CD4-positive, alpha-beta T cell treated with Interleukin-2 at 100 ng/mL for 4 hours (primary cell): ENCODE measurements at places on chromosomes 5 and 9.

GRCh38 chr9:76603448-76603895 is 144.5 kb downstream of the GCNT1 start:
- DNase-seq: no peak

- DNase-seq: peak; percentile 67
Observed at GRCh38 chr5:154179846-154180710, 10.5 kb upstream of the GALNT10 start.

DNA sequence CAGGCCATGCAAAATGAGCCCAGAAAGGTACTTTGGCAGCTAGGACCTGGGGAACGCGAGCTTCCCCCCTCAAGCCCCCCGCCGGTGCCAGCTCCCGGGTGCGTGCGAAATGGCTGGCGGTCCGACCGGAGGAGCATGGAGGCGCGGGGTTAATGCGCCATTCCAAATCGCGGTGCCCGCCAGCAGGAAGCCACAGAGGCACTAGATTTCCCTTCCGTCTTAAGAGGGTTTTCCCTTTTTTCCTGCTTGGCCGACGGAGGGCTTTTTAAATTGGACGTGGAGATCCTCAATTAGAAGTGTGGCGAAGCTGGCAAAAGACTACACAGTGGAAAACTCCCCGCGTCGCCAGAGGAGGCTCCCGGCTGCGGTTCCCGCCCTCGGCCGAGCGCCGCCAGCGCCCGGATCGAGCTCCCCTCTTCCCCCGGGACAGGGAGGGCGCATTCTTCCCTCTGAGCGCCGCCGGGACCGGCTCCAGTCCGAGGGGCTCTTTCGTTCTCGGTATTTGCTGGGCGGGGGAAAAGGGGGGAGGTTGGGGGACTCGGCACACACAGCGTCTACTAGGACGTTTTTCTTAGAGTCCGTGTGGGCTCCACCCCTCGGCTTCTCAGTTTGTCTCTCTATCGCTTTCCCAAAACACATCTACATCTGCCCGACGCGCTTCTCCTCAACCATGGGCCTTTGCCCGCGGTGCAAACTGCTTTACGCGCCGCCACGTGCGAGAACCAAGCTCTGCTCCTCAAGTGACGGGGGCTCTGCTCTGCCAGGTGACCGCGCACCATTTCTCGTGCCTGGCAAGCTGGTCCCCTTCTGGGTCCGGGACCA is 3.0 kb downstream of the GDNF start:
- no peak for DNase-seq

GRCh38 chr9:124908098-124908497 is 32.8 kb downstream of the GOLGA1 start:
- DNase-seq: no peak

- DNase-seq: no peak
Observed at GRCh38 chr5:133292300-133292699, 240.5 kb downstream of the HSPA4 start.

DNA sequence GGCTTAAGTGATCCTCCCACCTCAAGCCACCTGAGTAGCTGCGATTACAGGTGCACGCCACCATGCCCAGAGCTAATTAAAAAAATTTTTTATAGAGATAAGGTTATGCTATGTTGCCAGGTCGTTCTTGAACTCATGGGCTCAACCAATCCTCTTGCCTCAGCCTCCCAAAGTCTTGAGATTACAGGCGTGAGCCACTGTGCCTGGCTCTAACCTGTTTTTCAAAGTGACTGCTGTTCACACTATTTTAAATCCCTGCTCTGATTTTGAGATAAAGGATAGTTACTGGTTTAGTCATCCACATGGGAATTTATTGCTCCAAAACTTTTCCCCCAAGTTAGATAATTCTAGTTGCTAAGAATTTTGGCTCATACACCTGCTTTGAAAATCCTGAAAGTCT is 48.2 kb upstream of the MTMR12 start:
- no peak for DNase-seq

DNA sequence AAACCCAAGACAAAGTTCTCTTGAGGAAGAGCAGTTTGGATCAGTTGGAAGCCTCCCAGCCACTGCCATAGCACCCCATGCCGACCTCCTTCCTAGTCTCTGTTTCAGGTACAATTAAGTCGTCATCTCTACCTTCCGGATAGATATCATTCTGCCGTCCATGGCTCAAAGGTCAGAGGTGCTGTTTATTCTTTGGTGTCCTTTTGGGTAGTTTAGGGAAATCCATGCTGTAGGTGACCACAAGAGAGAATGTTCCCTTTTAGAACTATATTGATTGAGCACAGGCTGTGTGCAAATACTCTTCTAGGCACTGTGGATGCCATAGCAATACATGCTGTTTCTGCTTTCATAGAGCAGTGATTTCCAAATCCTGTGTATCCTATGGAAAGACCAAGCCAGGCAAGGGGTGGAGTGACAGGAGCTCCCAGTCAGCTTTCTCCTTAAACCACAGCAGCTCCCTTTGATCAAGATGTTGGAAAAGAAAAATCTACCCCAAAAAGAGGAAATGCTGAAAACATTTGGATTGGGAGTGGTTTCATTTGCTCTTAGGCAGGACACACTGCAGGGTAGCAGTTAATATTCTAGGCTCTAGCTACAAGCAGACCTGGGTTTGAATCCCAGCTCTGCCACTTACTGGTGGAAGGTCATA is 127.9 kb downstream of the PALM2AKAP2 start:
- DNase-seq: no peak

- no peak for DNase-seq
Observed at GRCh38 chr9:130299785-130300615, 34.4 kb downstream of the HMCN2 start.

- no peak for DNase-seq
Observed at GRCh38 chr5:8196061-8196460, 327.1 kb downstream of the MTRR start.

- DNase-seq: no peak
Observed at GRCh38 chr5:78003450-78003849, 227.3 kb upstream of the TBCA start.

DNA sequence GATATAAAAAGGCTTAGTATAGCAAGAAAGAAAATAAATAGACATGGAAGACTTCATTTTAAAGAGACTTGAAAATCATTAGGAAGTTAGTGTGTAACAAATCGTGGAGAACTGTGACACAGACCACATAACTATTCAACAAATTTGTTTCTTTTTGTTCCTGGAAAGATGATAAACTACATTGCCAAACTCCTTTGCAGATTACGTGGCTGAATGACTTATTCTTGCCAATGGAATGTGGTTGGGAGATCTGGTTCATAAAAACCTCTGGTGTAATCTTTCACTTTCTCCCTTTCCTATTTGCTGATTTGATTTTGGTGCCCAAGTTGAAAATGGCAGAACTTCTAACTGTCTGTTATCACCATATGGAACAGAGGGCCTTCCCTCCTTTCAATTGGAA is 328.9 kb upstream of the MEF2C start:
- no peak for DNase-seq

GRCh38 chr5:55176176-55176818 is 3.3 kb upstream of the CDC20B start:
- no peak for DNase-seq

DNA sequence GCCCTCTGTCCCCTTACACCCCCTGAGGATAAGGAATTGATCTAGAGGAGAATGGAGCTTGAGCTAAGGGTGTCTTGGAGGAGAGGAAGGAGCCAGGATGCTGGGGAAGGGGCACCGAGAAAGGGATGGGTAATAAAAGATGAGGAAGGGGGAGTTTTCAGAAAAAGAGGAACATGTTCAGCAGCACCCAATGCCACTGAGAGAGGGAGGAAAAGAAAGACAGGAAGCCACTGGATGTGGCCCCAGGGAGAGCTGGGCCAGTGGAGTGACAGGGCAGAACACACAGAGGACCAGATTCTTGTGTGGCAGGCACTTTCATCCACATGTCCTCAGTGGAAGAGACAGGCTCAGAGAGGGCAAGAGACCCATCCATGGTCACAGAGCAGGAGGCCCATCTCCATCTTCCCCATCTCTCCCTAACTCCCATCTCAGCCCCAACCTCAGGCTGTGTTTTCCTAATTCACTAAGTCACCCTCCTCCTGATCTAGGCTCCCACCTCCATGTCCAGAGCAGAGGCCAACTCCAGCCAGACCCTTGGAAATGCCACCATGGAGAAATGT is 7.2 kb downstream of the PFN3 start:
- DNase-seq: no peak

DNA sequence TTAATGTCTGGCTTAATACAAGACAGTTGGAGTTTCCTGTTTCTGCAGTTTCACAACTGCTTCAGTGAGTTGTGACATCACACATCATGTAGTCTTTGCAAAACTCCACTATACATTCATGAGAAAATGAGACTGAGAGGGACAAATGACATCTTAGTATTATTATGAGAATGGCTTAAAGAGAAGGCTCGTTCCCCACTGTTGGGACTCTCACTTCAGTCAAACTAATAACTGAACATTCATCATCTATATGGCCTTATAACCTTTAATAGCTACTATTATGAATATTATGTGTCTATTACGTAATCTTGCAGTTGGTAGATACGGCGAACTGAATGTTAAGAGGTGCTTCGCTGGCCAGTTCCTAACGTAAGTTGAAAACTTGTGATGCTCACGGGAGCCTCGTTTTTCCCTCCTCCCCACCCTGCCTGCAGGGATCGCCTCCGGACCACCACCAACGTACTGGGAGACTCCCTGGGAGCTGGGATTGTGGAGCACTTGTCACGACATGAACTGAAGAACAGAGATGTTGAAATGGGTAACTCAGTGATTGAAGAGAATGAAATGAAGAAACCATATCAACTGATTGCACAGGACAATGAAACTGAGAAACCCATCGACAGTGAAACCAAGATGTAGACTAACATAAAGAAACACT is 79.4 kb downstream of the SLC1A3 start:
- no peak for DNase-seq

GRCh38 chr5:128213340-128213739 is 129.8 kb downstream of the SLC12A2 start:
- DNase-seq: peak; percentile 34

GRCh38 chr5:36728697-36729543 is 122.5 kb downstream of the SLC1A3 start:
- peak; percentile 68 for DNase-seq

GRCh38 chr5:157458835-157459234 is 1.2 kb upstream of the NIPAL4 start:
- DNase-seq: no peak

DNA sequence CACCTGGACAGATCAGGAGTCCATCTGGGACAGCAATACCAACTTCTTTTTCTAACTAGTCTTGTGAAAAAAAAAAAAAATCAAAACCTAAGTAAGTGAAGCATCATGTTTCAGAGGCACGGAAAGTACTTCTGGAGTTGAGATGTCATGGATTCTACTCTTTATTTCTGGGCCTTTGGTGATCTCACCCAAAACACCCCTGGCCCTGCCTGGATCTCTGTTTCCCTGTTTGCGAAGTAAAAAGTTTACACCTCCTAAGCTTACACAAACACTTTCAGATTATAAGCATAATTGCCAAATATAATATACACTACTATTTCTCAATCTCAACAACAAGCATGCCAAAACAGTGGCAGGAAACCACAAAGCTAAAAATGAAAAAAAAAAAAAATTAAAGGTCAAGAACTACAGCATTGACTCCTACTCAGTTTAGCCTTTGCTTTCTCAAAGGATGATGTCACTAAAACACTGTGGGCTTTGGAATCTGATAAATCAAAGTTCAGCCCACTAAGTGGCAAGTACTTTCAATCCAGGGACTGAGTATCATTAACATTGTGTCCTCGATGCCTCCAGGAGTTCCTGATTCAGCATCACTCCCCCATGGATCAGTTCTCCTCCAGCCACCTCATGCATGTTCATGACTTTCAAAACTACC is 291.9 kb downstream of the NFIB start:
- DNase-seq: no peak
